SHP77 treated with DMSO at 0.1 percent for 48 hours (cell line): ENCODE measurements at places on chromosomes 5 and 9.

GRCh38 chr9:86807367-86807976, 139.8 kb downstream of the GAS1 start:
- no peak for DNase-seq

DNA sequence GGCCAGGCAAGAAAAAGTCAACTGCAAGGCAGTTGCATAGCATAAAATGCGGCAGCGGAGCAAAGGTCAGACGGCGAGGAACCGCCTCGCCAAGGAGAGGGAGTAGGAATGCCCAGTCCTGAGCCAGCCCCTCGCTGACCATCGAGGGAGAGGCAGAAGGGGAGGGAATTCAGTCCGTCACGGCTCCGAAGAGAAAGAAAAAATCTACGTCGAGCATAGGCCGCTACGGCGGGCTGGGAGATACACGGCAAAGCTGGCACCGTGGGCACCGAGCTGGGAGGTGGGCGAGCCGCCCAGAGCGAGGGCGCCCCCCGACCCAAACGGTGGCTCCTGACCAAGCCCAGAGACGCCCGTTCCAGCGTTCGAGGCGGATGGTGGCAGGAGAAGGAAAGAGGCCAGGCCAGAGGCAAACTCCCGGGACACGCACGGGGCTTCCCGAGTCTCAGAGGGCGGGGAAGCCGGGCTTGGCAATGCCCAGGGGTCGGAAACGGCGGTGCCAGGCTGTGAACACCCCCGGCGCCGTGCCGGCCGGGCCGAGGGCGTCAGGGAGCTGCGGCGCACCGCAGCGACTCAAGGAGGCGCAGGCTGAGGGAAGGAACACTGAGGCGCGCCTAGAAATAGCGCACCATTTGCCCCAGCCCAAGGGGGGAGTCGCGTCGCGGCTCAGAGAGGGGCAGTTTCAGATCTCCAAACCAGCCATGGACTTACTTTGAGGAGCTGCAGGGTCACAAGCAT, 518 bp downstream of the SPRY4 start:
- DNase-seq: no peak

DNA sequence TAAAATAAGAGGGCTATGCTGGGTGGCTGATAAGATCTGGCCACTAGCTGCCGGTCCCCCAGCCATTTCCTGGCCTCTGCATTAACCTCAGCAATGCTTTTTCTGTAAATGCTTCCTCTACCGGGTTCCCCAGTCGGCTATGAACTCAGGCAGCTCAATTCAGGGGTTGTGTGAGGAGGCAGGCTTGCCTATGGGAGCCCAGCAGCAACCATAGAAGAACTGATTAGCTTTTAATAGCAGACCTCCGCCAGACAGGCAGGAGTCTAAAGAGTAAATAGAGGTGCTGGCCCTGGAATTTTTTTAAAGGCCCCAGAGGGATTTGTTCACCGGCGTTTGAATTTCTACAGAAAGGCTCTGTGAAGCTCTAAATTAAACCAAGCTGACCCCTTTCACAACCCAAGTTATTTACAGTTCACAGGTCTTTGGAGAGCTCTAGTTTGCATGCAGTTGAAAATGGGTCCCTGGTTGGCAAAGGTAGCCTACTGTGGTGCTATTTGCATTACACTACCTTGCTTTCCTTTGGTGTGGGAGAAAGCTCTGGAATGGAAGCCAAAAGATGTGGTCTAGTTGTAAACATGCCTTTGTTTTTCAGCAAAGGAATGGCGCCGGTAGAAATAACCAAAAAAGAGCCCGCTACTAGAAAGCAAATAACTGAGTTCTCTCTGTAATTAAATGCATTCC, 289.7 kb upstream of the SEMA6A start:
- no peak for DNase-seq

DNA sequence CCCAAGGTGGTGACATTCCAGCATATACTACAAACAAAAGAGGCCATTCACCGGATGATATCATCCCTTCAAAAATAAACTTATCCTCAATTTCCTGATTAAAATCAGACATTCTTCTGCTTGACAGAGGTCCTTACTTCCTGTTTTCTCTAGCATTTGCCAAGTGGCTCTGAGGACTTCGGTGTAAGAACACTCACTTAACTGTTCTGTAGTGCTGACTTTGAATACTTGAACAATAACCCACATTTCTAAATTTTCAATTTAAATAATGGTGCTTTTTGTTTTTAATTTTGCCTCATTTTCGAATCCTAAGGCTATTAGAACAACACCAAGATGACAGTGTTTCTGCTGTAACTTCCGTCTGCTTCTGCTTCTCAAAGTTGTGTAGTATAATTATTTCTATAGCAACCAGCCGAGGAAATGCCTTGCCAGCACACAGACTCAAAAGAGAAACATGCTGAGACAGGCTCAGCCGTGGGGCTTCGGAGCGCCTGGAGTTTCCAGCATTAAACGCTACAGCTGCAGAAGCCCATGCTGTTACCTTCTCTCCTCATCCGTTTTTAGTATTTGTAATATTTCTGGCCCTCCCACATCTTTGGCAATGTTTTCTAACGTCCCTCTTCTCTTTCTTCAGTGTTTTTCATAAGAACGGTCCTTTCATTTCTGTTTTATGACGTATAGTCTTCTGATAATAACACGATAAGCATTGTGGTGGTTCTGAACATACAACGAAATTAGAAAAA, 19.5 kb upstream of the ANXA1 start:
- DNase-seq: peak; percentile 3

DNA sequence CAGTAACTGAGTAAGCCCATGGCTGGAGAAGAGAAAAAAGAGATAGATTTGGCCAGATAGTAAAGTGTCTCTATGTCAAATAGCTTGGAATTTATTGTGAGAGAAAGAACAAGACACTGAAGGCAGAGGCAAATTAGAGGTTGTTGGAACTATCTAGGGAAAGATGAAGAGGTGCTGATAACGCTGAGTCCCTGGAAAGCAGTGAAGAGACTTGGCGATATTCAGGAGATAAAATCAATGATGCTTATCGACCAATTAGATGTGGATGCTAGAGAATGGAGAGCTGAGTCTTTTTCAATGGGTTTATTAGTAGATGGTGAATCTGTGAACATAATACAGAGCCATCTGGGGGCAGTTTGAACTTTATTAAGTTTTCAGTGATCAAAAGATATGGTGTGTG, 48.6 kb upstream of the GABRA1 start:
- DNase-seq: no peak

GRCh38 chr9:112069318-112070169, 105.6 kb downstream of the SUSD1 start:
- DNase-seq: no peak

DNA sequence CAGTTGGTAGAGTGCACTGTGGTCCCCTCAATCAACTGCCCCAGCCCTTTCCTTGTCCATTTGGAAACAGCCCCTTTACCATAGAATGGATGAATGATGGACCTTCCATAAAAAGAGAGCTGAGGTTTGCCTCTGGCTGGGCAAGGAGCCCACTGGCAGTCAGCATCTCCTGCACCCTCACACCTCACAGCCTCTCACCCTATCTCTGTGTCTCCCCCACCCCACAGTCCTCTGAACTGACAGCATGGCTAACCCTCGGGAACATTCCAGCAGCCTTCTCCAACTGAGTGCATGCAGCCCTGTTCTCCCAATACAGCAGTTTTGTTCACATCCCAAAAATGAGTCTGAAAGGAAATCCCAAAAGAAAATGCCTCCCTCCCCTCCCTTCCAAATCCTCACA, 51.7 kb downstream of the RETREG1 start:
- no peak for DNase-seq

- DNase-seq: no peak
Measured at GRCh38 chr5:159705948-159706347, 210.3 kb upstream of the ADRA1B start.

GRCh38 chr9:131100445-131100844, 4.1 kb downstream of the AIF1L start:
- no peak for DNase-seq
